Body of pancreas (tissue), 4 donors: ENCODE measurements at places on chromosomes 16 and 17.

DNA sequence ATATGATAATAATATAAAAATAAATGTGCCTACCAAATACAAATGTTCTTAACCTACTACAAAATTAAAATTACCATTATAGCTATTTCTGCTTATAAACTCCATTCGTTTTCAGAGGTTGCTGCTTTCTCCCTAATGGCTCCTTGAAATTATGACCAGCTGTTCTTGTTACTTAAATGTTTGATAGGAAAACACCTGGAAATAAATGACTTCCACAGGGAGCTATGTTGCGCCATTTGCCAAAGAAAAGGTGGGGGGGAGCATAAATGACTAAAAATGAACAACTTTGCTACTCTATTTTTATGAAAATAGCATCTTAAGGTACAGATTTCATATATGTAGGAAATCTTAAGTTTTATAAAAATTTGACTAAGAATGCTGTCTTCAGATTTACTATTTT is 157.5 kb upstream of the MON1B start:
- DNase-seq = no peak

DNA sequence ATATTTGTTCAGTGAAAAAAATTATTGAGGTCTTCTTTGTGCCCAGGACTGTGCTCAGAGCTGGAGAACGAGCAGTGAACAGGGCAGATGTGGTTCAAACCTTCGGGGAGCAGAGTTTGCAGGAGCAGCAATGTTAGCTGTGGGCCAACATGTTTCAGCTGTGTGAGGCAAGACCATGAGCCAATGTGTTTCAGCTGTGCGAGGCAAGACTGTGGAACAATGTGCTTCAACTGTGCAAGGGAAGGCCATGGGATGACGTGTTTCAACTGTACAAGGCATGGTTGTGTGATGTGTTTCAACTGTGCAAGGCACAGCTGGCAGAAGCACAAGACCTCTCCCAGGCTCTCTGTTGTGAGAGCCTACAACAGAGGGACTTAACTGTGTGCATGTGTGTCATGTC is 35.2 kb upstream of the SDK2 start:
- no peak for DNase-seq

DNA sequence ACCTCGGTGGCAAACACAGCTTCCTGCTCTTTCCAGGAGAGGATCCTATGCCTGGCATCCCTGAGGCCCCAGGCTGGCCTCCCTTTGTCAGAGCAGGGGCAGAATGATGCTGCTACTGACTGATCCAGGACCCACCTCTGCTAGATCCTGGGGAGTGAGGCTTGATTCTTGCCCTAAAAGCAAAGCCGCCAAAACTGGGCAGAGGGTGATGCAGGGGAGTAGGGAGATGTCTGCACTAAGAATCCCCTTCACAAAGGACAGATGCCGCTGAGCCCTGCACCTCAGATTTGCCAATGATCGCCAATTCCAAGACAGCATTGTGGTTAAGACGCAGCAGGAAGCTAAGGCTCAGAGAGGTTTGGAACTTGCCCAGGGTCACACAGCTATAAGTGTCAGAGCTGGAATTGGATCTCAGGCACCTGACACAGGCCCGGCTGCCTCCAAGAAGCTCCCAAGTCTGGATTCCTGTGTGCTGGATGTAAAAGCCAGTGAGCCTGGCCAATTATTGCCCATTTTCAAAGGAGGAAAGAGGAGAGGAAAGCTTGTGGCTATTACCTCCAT is 60.7 kb upstream of the TNRC6C start:
- no peak for DNase-seq

GRCh38 chr17:76511668-76512365 is 10.6 kb upstream of the RHBDF2 start:
- DNase-seq = no peak

- no peak for DNase-seq
Measured at GRCh38 chr17:58279736-58280479, 827 bp downstream of the MPO start.
